ENCODE measurements at places on chromosomes 3 and 15.

DNA sequence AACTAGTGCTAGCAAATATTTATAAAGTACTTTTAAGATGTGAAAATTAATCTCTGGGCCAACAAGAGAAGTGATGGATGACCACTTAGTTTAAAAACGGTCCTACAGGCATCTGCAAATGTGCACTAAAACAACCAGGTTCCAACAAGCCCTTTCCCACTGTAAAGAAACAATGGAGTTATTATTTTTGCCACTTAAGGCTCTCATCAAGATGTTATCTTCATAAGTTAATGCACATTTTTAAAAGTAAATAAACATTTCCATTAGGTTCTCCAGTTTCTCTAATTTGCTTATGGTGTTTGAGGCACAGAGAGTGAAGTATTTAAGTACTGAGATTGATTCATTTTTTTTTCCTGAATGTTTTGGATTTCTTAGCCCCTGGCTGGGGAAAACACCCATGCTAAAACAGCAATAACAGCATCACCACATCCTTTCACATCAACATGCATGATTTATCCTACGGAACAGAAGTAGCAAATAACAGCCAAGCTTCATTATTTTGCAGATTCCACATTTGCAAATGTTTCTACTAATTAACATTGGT lies 20.8 kb downstream of the ABI3BP start:
- no peak for DNase-seq

- DNase-seq, result no peak
Observed at GRCh38 chr3:174016186-174016585, 618.6 kb downstream of the NLGN1 start.

GRCh38 chr3:37590328-37591079 lies 271.2 kb upstream of the CTDSPL start:
- no peak for DNase-seq

DNA sequence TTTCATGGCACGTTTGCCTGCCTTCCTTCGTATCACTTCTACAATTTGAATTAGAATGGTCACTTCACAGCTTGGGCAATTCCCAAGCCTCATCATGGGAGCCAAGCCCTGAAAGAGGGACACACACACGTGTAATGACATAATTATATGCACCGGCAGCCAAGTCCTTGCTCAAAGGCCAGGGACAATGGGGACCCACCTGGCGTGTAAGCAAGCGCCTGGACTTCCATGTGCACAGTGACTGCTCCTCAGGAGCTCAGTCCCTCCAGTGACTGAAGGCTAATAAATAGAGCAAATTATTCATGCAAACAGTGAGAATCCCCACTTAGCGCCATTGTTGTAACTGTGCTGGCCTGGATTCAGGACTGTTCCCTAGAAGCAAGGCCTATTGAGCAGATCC lies 115.1 kb downstream of the DNAJB8 start:
- no peak for DNase-seq

DNA sequence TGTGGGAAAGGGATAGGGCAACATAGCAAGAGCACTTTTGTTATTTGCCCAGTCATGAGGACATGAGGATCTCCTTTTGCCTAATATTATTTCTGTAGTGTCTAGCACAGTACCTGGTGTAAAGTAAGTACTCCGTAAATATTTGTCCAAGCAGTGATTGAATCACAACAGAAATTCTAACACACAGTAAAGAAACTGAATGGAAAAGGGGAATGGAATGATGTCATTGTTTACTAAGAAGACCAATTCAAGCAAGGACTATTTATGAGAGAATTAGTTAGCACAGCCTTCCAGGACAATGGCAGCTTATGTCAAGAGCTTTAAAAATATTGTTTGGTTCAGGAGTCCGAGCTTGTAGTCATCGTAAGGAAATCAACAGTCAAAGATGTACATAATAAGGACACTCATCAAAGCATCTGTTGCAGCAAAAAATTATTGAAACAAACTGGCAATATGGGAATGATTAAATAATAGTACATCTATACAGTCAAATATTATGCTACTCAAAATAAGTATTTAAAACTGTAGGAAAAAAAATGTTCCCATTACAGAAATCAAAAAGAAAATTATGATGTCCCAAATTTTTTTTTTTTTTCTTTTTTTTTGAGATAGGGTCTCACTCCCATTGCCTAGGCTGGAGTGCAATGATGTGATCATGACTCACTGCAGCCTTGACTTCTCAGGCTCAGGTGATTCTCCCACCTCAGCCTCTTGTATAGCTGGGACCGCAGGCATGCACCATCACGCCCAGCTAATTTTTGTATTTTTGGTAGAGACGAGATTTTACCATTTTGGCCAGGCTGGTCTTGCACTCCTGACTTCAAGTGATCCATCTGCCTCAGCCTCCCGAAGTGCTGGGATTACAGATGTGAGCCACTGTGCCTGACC lies 17.9 kb downstream of the CAPN7 start:
- DNase-seq, result no peak

Data from head of caudate nucleus (tissue), 42 donors.